ENCODE measurements at places on chromosomes 6 and 20.

GRCh38 chr6:12582421-12583110, 134.0 kb upstream of the PHACTR1 start:
- no peak for DNase-seq

DNA sequence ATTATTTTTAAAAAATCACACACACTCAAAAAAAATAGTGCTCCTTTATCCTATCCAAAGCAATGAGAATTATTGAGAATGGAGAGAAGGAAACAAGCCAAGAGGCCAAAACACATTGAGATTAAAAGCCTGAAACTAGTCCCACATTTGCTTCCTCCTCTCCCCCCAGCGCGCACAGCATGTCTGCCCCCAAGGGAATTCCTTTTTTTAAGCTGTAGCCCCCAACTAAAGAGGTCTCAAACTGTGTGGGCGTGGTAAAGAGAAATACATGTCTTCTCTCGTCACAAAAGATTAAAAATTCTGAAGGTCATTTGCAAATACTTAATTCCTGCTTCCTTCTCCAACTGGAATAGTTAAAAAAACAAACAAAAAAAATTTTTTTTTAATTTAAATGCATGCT, 52.7 kb downstream of the LGSN start:
- no peak for DNase-seq

DNA sequence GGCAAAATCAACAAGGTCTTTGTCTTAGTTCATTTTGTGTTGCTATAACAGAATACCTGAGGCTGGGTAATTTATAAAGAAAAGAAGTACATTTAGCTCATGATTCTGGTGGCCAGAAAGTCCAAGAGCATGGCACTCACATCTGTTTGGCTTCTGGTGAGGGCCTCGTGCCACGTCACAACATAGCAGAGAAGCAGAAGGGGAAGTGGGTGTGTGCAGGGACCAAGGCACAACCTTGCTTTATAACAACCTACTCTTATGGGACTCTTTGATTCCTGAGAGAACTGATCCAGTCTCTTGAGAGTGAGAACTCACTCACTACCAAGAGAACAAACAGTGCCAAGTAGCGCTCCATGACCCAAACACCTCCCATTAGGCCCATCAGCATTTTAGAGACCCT, 25.4 kb downstream of the GABRR2 start:
- no peak for DNase-seq

- DNase-seq: peak; percentile 43
Measured at GRCh38 chr20:61886721-61887595, 178.7 kb downstream of the TAF4 start.

DNA sequence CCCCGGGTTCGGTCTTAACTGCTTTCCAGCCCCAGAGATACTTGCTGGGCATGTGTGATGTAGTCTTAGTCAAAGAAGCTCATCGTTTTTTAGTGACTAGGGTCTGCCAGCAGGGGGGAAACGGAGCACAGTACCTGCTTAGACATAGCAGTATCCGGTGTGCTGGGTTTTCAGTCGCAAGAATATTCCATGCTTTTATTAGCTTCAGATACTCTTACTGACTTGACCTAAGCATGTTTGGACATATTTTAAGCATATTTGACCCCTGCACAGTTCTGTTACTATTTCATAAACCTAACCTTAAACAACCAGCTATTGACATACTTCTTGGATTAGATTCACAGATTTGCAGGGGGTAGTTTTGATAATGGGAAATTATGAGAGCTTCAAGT, 3.0 kb downstream of the E2F3 start:
- peak; percentile 55 for DNase-seq

DNA sequence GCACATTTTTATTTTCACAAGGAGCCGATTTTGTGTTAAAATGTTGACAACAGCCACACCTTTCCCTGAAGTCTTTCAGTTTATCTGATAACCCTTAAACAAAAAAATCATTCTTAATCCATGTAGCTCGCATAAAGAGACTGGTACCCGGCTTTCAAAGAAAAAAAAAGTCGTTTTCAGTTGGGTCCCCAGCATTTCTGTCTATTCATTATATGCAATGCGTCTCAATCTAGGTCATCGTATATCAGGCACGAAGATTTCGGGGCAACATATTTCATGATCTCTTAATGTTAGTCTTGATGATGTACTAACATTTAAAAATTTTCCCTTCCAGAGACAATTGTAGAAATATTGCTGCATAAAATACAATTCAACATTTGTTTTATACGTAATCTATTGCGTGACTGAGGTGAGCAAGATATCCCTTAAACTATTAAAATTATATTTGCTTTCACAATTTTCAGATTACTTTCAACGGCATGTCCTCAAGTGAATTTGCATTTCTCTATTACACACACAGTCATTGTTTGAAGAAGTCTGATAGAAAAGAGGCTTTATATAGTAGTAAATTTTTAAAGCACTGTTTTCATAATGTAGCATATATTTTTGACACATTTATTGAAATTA, 2.9 kb upstream of the TUBB2B start:
- no peak for DNase-seq

DNA sequence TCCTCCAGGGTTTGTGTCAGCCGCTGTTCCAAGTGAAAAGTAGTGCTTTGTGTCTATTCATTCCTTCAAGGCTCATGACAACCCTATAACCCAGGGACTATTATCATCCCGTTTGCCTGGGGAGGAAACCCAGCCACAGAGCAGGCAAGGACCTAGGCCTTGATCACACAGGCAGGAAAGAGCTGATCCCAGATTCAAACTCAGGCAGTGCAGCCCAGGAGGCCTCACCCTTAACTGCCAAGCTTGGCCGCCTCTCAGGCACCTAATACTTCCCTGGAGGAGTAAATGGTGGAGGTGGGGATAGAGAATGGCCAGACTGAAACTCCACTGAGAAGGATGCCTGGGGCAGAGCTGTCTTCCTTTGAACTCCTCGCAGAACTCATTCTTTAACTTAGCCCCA, 215.1 kb upstream of the QKI start:
- DNase-seq: no peak

- no peak for DNase-seq
Measured at GRCh38 chr20:15756002-15756753, 817.1 kb downstream of the KIF16B start.

DNA sequence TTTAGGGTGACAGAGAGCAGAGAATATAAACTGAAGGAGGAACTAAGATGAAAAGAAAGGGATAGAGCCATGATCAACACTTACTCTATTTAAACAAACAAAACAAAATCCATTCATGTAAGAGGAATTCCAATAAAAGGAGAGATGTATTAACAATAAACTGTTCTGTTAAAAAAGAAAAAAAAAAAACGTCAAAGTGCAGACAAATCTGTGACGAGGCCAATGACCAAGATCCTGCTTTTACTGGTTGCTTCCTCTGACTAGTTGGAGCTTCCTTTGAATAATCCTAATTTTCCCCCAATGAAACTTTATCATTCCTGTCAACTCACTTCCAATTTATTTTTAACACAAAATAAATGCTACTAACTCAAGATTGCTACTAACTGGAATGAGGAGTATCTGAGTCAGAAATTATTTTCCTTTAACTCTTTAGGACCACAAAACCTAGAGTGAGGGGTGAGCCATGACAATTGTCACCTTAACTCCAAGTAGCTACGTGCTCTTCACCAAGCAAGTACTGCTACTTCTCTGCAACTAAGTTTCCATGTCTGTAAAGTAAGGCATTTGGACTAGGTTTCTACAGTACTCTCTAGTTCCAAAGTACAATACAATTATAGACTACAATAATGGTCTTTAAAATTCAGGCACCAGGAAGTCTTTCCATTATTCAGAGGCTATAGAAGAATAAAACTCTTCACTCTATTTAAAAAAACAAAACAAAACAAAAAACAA, 152.0 kb downstream of the PTPRK start:
- no peak for DNase-seq

GRCh38 chr6:162683135-162683534, 44.4 kb downstream of the PRKN start:
- DNase-seq: no peak

DNA sequence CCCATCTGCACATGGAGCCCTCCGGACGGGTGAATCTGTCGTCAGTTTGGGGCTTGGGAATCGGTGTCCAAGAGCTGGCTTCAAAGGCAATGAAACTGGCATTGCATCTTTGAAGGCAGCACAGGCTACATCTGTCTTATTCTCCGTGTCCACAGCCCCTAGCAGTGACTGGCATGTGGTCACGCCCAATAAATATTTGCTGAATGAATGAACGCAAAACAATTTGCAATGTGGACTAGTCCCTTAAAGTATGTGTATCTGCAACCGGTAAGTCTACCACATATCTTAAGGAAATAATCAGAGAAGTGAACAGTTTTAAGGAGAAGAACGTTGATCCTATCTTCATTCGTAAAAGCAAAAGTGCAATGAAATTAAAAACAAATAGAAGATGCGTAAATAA, 8.0 kb upstream of the PMEPA1 start:
- DNase-seq: no peak

DNA sequence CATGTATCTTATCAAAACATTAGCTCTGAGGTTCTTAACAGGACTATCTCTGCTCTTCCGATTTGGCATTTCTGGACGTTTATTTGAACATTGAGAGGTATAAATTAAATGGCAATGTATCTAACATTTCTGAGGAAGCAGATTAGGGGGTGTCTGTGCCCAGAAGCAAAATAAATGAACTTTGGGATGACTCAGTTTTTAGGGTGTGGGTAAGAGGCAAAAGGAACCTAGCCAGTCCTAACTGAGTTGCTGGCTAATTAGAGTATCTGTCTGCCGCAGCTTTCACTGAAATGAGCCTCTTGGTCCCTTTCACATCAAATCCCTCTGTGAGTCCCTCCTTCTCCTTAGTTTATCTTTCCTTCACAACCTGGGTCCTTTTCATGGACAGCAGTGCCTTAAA, 1.1 kb downstream of the RNF144B start:
- no peak for DNase-seq

GRCh38 chr6:116562019-116562403, 8.5 kb downstream of the CALHM4 start:
- DNase-seq: no peak

Measured in NCI-H345 (cell line).